ENCODE measurements at places on chromosomes 3 and 15. TPM values are rescaled to one million over a fixed set of nuclear protein-coding genes. Genes with fewer than 3 reads are reported as not detected.

The ZNF385D gene
- not detected for total RNA-seq

The IL17RE gene
- 17.0 TPM for total RNA-seq

The HHLA2 gene
- total RNA-seq: 2.2 TPM

DNA sequence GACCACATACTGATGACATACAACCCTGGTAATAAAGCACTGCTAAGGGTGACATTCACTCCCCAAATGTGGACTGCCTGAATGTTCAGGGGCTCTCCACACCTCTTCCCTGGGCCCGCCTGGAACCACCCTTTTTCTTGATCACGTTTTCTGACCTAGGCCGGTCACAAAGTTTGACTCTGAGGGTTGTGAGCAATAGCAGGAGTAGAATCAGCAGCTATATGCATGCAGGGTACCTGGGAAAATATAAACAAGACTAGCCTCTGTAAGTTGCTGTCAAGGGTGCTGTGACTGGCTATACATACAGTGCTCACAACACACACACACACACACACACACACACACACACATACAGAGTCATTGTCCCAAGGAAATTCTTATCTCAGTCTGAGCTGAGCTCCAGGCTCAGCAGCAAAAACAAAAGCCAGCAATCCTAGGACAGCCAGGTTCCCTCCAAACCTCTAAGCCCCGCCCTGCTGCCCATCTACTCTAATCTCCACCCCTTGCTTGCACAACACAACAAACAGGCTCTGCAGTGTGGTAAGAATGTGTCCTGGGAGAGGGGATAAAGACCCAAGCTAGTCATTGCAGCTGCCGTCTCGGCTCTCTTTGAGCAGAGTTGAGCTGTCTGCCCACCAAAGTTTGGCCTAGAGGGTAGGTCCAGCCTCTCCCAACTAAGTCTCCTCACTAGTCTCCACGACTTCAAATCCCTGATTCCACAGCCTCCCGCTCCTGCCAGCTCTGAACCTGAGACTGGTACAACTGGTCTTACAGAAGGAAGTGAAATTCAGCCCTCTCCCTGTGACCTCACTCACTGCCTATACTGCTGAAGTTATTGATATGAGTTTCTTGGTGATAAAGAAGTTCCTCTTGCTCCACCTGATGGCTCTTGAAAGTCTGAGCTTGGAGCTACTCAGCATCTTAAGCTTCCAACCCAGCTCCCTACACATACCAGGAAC, 2.2 kb downstream of the BMF start:
- DNase-seq: peak; percentile 95

- no peak for DNase-seq
Observed at GRCh38 chr3:62553811-62554210, 180.5 kb upstream of the FEZF2 start.

GRCh38 chr3:105502333-105502732, 135.6 kb downstream of the ALCAM start:
- DNase-seq: no peak

DNA sequence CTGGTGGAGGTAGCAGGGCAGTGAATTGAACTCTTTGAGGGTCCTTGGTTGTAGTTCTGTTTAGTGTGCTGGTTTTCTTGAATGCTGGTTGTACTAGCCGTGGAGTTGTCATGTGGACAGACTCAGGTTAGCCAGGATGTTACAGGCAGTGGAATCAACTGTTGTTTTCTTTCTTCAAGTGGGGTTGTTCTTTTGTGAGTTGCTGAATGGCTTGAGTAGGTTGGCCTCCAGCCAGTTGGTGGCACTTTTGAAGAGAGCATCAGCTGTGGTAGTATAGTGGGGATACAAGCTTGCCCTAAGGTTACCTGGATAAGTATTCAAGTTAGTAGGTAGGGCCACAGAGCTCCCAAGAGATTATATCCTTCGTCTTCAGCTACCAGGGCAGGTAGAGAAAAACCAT, 31.8 kb upstream of the RARB start:
- DNase-seq: no peak

DNA sequence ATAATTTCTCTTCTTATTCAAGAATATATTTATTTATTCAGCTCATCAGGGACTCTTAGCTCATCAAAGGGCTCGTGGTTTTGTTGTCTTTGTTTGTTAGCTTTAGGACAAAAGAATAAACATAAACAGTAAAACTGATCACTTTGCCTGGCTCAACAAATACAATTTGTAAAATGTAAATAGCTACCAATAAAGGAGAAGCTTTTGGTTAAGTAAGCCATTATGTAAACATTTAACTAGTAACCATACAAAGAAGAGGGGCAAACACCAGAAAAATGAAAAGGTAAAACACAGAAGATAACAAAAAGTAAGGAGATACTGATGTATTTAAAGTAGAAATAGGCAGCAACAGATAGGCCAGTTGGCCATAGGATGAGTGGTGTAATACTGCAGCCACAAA, 761.7 kb downstream of the ROBO1 start:
- no peak for DNase-seq

GRCh38 chr3:194277786-194278130, 73.4 kb downstream of the CPN2 start:
- no peak for DNase-seq

DNA sequence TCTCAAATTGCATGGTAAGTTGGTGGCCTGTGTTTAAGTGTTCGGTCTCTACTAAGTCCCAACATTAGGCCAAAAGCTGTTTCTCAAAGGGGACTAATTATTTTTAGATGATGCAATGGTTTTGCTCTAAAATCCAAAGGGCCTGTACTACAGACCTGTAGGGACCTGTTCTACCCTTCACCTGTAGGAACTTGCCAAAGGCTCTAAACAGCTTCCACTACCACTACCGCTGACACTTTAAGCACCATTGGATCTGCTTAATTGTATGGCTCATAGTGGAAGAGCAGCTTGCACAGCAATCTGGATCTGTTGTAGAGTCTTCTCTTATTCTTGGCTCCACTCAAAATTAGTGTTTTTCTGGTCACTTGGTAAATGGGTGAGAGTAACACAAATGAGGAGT, 346.8 kb downstream of the EPHA6 start:
- no peak for DNase-seq

DNA sequence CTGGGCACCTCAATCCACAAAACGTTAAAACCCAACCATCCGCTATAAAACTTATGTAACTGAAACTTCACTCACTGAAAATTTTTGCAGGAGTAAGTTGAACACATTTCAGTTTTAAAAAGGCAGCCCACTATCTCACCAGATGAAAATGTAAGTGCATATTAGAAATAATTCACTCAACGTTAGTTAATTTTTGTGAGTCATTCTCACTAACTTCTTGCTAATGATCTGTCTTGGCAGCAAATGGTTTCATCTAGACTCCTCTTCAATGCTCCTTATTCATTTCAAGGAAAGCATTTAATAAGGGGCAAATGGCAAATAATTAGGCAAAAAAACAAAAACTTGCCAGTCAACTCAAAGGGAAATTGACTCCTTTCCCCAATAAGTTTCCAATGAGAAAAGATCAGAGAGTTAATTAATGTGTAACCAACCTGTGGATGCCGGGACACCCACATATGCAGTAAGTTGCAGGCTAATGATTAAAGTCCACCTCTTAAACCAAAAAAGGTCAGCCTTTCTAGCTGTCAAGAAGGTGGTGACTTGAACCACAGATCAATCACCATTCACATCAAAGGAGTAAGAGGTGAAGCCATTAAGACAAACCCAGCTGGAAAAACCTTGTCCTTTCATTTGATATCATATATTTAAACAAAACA, 22.9 kb upstream of the PRICKLE2 start:
- DNase-seq: peak; percentile 49

GRCh38 chr15:59532770-59533379, 78.7 kb upstream of the GCNT3 start:
- DNase-seq: peak; percentile 89

GRCh38 chr15:86875067-86875466, 795.4 kb downstream of the AGBL1 start:
- no peak for DNase-seq

DNA sequence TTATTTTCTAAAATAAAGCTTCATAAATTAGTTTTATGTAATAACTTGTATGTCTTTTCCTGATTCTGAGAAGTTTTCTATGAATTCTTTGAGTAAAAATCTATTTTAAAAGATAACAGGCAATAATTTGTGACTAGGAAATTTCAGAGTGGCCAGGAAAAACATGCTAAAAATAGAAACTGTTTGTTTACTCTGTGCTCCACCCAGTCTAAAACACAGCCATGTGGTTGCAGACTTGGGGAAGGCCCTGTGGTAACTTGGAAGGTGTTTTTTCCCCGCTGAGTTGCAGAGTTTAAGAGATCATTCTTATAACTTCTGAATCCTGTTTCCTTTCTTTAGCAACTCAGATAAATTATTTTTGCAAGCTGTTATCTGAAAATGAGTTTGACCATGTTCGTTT, 21.9 kb downstream of the PLCL2 start:
- peak; percentile 58 for DNase-seq

Measured in HT-29 (cell line).